ENCODE measurements at places on chromosomes 1 and 21.
A peak's percentile ranks its signal among the peaks of the same experiment; 100 is the strongest.

GRCh38 chr1:245870698-245871097, 636.4 kb downstream of the SMYD3 start:
- no peak for DNase-seq

DNA sequence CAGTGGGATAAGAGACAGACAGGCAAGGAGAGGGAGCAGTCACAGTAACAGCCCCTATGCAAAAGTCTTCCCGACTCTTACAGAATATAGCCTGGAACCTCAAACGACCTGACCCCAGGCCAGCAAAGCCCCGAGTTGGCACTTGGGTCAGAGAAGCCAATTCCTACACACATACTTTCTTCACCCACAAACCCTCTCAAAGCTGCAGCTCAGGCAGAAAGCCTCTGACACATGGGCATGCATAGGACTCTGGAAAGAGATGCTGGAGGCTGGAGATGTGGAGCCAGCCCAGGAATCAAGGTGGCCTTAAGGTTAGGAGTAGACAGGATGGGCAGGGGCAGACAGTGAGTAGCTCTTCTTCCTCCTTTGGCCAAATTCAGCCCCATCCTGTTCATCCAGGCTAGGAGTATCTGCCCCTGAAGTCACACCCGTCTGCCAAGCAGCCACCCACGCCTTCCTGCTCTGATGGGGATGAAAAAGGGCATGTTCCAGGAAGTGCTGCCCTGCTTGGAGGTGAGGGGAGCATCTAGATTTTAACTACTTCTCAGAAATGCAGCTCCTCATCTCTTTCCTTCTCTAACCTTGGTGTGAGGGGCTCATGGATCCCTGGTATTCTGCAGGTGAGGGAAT, 7.8 kb downstream of the SLC41A1 start:
- no peak for DNase-seq

- DNase-seq, result no peak
These were observed 8.0 kb downstream of the NR5A2 start for GRCh38 chr1:200035397-200035955.

GRCh38 chr1:15456313-15456954, at the start of gene CELA2A:
CELA2A (plus strand) TSS chr1:15456732; CDS start chr1:15456754, 22 bp downstream.
- DNase-seq, result no peak

DNA sequence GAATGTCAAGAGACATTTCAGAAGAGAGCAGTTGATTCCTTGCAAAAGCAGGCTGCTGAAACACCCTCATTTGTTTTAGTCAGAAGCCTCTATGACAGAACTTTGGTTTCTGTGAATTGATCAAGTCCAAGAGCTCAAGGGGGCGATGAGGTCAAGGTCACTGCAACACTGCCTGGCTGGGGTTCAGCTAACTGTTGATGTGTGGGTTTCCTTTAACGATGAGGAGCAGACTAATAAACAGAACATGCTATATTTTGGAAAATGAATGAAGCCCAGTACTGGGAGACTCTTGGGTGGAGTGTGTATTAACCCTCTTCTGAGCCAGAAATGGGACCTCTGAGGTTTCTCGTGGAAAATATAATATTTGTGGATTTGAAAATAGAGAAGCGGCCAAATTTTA, 109.3 kb downstream of the ZC3H11B start:
- no peak for DNase-seq

- no peak for DNase-seq
These were observed 38.7 kb downstream of the SNX7 start for GRCh38 chr1:98700228-98700627.

- peak; percentile 97 for DNase-seq
These were observed at the start of the genes CHML and OPN3 for GRCh38 chr1:241640149-241640866. CHML (minus strand) TSS chr1:241640369; CDS start chr1:241635766, 4,603 bp downstream. OPN3 (minus strand) TSS chr1:241640369; CDS start chr1:241640254, 115 bp downstream.

DNA sequence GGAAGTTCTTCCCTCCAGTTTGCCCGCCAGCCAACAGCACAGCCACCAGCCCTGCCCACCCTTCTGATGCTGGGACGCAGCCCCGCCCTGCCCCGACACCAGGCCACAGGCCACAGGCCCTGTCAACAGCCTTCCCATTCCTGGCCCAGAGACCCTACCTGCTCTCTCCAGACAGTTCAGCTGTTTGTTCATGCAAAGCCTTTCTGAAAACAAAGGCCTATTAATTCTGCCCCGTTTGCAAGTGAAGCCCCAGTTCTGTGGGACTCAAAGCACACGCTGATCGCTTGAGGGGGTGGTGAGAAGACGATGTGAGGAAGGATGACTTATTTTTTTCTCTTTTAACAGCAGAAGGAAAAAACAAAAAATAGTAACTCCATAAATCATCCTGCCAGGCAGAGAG, 55.4 kb upstream of the KIF26B start:
- no peak for DNase-seq

DNA sequence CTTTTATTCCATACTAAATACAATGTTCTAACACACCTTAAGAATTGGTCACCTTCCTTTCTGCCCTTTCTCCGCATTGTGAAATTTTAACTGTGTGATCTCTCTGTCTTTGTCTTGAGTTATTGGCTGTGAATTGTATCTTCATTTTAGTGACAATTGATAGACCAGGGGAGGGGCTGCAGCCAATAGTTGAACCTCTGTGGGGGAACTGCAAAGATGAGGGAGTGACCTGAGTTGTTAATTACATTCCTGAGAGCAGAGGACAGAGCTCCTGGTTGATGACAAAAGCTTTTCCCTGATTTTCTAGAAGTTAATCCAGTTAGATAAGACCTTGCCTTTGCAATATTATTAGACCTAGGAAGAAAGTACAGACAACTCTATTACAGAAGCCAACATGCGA, 1535.7 kb downstream of the BRINP3 start:
- DNase-seq, result no peak

GRCh38 chr21:32368386-32368785, 24.4 kb downstream of the URB1 start:
- no peak for DNase-seq

- DNase-seq, result no peak
These were observed 35.8 kb downstream of the UBIAD1 start for GRCh38 chr1:11308699-11309224.

DNA sequence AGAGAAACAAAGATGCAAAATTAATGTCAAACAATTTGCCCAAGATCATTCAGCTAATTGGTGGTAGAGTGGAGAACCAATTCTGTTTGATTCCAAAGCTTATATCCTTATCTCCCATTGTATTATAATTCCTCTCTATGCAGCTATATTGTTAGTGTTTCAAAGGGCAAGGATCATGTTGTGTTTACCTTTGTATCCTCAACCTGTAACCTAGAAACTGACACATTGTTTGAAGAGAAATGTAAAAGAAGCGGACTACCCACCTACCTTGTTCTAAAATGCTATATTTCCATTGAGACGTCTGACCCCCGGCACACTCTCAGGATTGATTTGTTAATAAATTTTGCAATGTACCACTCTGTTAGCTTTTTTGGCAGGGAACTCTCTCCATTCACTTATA, 9.3 kb downstream of the RAVER2 start:
- no peak for DNase-seq

DNA sequence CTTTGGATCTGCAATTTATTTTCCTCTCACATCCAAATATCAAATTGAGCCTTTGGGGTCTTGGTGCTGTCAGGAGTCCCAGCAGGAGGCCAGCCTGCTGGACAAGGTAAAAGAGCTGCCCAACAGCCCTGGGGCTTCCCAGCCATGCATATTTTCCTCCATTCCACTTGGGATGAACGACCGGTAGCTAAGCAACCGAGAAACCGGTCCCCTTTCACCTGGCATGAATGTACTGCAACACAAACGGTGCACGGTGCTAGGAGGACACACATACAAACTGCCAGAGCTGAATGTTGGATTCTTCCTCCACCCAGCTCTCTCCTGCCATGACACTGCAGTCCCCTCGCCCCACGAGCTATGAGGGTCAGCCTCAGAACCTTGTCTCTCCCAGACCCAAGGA, 42.7 kb downstream of the BCAR3 start:
- no peak for DNase-seq

- DNase-seq, result no peak
These were observed 683 bp upstream of the ZNF436 start for GRCh38 chr1:23370330-23370708.

DNA sequence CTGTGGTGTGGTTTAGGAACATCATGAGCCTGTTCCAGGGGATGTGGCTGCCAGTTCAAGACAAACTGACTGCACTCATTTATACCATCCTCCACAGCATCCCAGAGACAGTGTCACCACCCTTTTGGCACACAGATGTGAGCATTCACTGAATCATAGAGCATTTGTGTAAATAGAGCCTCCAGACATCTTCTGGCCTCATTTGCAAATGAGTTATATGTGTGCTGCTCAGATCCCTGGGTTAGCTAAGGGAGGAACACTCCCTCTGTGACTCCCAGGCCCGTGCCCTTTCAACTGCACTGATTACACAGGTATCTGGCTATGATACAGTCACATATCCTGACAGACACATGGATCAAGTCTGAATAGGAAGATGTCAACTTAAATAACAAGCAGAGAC, 351.5 kb upstream of the PLD5 start:
- no peak for DNase-seq

DNA sequence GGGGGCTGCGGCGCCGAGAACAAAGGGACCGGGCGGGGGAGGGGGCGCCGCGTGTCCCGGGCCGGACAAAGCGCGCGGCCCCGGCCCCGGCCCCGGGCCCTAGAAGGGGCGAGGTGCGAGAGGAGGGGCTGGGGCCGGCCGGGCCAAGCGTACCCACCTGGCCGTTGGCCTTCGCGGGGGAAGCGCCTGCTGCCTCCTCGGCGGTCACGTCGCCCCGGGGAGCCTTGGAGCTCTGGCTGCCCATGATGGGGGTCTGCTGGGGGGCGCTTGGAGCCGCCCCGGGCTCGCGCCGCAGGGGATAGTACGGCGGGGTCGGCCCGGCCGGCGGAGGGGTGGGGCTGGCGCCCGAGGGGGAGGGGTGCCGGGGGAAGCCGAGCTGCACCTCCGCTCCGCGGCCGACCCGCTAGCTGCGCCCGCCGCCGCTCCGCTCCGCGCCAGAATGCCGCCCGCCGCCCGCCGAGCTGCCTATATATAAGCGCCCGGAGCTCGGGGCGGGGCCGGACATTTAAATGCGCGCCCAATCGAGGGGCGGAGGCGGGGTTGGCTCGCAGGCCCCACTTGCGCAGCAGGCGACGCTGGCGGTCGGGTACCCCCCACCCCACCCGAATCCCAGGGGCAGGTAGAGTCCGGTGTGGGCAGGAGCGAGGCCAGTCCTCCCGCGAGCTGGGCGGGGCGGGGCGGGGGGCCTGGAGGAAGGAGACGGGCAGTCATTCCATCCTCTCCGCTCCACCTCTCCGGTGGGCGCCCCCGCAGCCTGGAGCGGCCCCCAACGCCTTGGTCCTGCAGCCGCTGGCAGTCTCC, at the start of gene MARCKSL1:
Gene MARCKSL1 (minus strand): TSS at position 444 of the 801 bp plus-strand sequence. CDS start 200 bp downstream, at position 244.
- peak; percentile 86 for DNase-seq

- DNase-seq, result no peak
These were observed 5.3 kb downstream of the TTC24 start for GRCh38 chr1:156584813-156585212.

GRCh38 chr21:46088189-46088588, 9.7 kb upstream of the COL6A2 start:
- no peak for DNase-seq

DNA sequence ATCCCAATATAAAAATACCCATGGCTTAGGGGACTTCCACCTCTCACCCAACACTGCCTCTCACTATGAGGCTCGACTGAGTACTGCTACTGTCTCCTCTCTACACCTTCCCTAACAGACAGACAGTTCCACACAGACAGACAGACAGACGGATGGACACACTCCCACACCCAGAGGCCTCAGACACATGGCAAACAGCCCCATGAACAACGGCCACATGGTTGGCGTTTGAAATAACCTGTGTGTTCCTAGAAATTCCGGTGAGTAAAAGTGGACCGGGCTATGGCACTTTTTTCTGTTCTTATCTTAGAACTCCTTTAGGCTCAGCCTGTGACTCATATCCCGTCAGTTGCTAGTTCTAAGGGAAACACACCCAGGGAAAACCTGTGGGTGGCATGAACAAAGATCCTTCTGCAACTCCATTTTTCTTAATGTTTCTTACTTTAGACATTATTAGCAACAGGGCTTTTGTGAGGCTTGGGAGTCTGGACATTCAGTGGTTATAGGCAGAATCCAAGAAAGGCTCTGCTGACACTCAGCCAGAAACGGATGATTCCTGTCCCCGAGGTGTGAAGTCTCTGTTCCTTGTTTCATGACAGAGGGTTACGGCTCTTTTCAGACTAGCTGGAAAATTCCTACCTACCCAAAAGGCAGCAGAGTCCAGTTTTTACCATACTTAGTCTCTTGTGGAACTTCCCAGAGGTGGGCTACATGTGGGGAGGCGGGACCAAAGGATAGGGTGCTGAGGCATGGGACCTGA, 90.5 kb upstream of the TLR5 start:
- peak; percentile 34 for DNase-seq

- DNase-seq, result no peak
These were observed 67.9 kb downstream of the NOS1AP start for GRCh38 chr1:162137179-162137960.

- no peak for DNase-seq
These were observed 7.7 kb upstream of the TTLL10 start for GRCh38 chr1:1165900-1166421.

- no peak for DNase-seq
These were observed 66.6 kb downstream of the UBIAD1 start for GRCh38 chr1:11339346-11340232.

DNA sequence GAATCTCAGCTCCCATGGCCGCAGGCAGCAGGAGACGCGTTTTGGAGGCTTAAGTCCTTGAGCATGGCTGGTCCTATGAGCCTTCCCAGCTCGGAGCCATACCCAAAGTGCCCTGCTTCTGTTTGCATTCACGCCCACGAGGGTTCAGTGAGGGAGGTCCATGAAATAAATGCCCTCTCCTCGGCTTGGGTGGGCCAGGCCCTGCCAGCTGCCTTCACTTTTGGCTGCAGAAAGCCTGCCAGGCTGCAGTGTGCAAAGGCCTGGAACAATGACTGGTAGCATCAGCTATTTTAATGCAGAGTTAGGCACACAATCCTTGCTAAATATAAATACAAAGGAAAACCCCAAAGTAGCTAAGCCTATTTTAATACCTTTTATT, 49.4 kb downstream of the H3-3A start:
- no peak for DNase-seq

GRCh38 chr1:2091611-2092604, 41.7 kb downstream of the PRKCZ start:
- DNase-seq, result peak; percentile 80

- DNase-seq, result no peak
These were observed 287.4 kb upstream of the LYPLAL1 start for GRCh38 chr1:218886101-218886871.

DNA sequence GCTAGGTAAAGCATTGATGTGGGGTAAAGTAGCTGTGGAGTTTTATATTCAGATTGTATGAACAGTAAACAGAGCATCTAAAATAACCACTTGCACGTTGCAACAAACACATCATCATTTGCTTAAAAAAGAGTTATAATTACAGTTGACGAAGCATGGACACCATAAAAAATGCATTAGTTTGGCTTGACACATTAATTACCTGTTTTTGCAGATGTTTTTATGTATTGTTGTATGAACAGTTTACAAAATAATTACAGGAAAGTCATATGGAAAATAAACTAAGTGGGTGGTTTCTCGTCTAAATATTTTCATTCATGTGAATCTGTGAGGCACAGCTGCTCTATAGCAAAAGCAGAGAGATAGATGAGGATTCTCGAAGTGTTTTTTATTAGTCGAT, 108.3 kb downstream of the RPS6KC1 start:
- no peak for DNase-seq

Data from head of caudate nucleus (tissue), 42 donors.